ENCODE measurements at places on chromosomes 13 and 19.
A peak's percentile ranks its signal among the peaks of the same experiment; 100 is the strongest.

GRCh38 chr19:18519962-18520847 lies 1.7 kb downstream of the ELL start:
- DNase-seq = no peak

DNA sequence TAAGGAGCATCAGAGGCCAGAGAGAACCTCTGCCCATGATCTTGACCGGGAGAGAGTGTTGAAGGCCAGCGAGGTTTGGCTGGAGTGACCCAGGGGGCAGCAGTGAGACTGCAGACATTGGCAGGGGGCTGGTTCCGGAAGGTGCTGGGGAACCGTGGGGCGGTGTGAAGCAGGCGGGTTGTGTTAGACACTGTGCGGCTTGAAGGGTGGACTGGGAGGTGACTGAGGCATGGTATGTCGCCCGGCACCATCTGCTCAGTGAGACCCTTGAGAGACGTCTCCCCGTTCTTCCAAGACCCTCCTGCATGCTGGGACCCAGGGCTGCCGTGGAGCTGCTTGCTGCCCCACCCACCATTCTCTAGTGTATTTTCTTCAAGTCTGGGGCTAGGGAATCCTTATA lies 24.6 kb downstream of the CARM1 start:
- DNase-seq = no peak

- DNase-seq = no peak
These were observed 12.1 kb upstream of the CDC34 start for GRCh38 chr19:519449-519865.

DNA sequence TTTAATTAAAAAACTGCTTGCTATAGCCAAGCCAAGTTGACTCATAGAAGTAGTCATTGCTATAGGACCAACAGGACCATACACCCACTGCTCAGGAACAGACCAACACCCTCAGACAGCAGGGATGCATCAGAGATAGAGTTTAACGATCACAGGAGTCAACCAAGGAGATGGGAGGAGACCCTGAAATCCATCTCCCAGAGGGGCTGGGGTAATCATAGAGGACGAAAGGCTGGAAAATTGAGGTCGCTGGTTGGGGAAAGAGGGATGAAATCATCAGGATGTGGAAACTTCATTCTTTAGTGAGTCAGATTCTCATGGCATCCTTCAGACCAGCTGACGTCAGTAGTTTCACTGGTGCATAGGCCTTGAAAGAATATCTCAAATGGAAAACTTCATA lies 160.4 kb upstream of the GPC6 start:
- DNase-seq = peak; percentile 67

DNA sequence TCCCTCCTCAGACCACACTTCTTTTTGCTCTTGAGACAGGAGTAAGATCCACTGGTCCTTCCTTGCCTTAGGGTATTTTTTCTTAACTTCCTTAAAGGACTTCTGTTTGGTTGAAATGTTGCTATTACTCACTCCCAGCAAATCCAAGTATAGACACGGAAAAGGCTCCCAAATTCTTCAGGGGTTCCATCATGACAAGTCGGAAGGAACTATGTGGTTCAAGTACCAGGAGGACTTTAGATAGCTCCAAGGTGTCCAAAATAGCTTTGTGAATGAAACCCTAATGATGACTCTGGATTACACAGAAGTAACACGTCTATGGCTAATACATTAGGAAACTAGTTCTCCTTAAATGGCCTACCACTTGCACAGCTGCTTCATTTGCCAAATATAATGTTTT lies 238.7 kb downstream of the KCTD12 start:
- peak; percentile 17 for DNase-seq

GRCh38 chr13:114074671-114075315 lies 57.6 kb downstream of the RASA3 start:
- DNase-seq = no peak

DNA sequence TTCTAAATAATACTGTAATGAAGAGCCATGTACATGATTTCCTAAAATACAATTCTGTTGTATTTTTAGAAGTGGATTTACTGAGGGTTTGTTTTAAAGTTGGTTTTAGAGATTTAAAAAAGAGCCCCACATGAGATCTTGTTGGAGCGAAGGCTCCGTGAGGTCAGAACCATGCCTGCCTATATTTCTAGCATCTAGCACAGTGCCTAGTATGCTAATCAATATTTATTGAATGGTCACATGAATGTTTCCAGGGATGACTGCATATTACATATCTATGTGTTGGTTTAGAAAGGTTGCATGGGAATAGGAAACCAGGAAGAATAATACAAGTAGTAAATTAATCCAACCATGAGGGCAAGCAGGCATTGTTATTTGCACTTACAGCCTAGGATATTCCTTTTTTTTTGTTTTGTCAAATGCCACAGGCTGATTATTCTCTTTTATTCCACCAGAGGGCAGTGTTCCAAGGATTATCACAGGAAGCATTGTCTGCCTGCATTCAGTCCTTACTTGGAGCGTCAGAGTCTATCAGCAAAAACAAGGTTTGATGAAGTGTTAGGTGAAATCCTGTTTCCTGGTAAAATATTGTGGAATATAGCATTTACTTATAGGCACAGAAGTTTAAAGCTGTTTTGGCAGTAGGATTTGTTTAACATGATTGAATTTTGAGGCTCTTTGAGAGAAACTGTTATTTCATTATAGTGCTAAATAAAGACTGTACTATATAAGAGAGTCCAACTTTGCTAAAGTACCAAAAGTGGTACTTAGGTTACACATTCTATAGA lies 46.8 kb downstream of the COG3 start:
- no peak for DNase-seq

DNA sequence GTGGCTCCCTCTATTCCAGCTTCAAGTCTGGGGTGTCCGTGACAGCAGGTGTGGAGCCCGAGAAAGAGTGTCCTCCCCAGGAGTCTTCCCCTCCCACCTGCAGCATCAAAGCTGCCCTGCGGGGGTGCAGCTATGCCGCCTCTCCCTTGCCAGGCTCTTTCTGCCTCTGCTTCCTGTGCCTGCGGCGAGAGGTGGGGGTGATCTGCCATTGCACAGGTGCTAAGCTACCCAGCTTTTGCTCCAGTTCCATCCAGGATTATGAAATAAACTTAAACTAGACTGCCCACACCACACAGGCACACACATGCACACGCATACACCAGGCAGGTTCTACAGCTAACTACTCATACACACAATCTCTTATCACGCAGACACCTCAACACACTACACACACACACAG lies 104.7 kb upstream of the CLDN10 start:
- DNase-seq = no peak

DNA sequence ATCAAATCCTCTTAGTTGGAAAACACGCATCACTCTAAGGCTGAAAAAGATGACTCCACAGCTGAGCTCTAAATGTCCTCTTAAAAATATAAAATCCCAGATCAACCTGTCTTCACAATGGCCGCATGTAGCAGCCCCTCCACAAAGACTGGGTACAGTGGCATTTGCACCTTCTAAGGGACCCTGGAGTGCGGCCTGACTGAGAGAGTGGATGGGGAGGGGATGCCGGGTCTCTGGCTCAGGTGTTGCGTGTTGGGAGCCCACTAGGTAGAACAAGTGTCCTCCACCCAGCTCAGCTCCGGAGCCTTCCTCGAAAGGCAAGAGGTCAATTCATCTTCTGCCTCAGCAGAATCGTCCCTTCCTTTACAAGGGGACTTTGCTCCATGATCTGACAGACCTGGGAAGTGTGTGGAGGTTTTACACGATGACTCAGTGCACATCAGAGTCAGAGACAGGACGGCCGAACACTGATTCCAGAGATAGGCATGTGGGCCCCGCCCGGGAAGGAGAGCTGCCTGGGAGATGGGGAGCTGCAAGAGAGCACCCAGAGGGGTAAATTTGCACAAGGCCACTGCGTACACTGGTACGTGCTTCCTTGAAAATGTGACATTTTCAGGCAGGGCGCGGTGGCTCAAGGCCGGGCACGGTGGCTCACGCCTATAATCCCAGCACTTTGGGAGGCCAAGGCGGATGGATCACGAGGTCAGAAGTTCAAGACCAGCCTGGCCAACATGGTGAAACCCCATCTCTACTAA lies 23.5 kb upstream of the SLC15A1 start:
- peak; percentile 60 for DNase-seq

GRCh38 chr19:50349277-50350057 lies 16.0 kb downstream of the NAPSA start:
- DNase-seq = no peak

DNA sequence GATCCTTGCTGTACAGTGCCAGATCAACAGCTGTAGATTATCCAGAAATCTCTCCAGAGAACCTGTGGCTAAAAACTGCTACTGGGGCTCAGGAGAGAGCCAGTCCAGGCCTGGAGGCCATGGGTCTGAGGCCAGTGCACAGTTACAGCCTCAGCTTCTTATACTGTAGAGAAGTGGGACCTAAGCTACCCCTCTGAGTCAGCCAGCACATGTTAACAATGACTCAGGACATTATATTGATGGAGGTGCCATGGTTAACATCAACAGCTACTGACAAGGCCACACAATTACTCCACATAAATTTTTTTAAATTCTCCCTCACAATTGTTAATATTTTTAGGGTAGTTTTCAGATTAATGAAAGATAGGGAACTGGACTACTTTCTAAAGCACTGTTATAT lies 138.5 kb downstream of the RBM26 start:
- DNase-seq = no peak

- no peak for DNase-seq
These were observed 5.4 kb downstream of the TM9SF2 start for GRCh38 chr13:99506634-99507033.

- no peak for DNase-seq
These were observed 1392.0 kb upstream of the ATXN8OS start for GRCh38 chr13:68715651-68716050.

- no peak for DNase-seq
These were observed 265.4 kb downstream of the DCT start for GRCh38 chr13:94214121-94214520.

DNA sequence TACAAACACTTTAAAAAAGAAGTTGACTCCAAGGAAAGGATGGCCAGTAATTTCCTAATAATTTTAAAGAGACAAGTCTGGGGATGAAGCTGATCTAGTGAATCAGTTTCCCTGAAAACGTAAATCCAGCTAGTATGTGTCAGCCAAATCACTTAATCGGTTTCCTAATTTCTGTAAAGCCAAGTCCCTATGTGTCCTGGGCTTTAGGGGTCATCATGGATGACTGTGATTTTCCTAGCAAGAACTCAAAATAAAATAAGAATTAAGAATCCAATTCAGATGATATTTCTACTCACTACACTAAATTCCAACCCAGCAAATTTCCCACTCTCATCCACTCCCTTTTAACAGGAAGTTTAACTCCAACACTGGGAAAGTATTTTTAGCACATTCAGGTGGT lies 35.9 kb downstream of the ELF1 start:
- DNase-seq = no peak

DNA sequence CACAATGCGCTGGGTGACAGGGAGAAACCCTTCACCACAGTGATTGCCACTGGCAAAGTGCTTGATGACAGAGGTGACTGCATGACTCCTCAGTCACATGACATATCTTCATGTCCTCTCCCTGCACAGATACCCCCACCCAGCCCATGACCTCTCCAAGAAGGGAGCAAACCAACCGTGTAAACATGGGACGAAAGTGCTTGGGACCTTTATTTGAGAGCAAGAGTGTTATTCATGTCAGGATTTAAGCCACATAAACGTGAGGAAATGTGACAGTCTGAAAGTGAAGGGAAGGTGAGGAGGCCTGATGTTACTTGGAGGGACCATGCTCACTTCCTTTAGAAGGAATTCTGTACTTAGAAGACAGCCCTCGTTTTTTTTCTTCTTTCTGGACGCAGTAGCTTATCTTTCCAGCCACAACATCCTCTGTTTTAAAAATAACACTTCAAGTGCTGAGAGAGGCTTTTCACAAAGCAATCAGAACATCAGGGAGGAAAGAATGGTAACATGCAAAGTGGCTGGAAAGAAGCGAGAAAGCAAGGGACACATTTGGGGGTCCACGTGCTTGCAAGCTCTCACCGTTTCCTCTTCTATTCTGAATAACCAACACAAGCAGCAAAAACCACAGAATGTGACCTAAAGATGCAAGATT lies 35.6 kb downstream of the EPS15L1 start:
- DNase-seq = no peak

DNA sequence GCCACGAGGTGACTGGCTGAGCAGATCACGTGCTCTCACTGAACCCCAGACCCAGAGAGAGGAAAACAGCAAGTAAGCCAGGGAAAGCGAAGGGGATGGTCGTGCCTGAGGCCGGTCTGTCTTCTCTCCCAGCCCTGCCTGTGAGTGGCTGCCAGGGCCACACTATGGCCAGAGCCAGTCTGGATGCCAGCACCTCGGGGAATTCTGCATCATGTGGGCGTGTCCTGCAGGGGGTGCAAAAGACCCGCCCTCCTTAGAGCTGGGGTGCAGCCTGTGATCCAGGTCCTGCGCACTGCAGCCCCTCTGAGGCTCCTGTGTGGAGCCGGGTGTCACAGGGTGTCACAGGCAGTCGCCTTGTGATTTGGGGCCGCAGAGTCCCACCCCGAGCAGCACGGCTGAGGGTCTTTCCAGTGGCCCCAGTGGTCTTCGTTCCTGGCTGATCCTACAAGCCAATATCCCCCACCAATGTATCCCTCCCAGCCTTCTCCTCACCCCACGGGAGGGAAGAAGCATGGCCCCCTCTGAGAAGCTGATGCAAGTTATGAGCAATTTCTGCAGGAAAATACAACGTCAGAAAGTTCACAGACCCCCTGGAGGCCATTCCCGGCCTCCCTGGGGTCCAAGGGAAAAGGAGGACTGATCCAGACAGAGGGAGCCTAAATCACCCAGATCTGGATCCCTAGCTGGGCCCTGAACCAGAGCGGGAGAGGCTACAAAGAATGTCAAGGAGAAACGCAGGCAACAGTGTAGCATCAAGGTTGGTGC lies 7.7 kb downstream of the PPP1R12C start:
- DNase-seq = no peak

GRCh38 chr19:54654447-54655321 lies 8.1 kb upstream of the LILRB4 start:
- DNase-seq = no peak

DNA sequence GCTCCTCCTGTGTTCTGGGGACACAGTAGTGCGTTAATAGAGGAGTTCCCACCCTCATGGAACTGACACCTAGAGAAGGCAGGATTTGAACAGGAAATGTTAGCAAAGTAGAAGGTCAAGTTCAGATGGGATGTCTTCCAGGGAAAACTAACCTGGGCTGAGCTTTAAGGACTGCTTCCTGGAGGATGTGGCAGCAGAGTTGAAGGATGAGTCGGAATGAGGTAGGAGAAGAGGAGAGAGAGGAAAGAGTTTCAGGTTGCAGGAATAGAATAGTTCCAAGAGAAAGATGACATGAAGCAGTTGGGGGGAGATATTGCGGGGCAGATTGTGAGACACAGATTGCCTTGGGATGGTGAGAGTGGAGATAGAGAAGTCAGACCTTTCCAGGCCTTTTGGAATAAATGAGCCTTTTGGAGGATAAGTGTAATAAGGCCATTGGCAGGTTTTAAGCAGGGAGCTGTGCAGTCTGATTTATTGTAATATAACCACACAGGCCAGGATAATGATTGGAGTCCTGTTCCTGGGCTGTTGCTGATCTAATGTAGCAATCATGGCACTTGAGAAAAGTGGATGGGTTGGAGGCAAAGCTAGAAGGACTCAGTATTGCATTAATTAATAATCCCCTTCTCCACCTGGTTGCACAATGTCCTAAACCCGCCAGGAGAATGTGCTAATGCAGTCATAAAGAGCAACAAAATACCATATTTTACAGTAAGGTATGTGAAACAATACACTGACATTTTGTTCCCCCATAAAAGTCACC lies 205.4 kb downstream of the SHISA2 start:
- DNase-seq = no peak

GRCh38 chr13:63455938-63456337 lies 2040.3 kb upstream of the PCDH20 start:
- no peak for DNase-seq

GRCh38 chr19:34088292-34088691 lies 84.0 kb upstream of the LSM14A start:
- DNase-seq = no peak

GRCh38 chr13:33106656-33107360 lies 90.6 kb downstream of the KL start:
- no peak for DNase-seq

Data from non-pigmented ciliary epithelial cell (primary cell).